ENCODE measurements at places on chromosomes 1 and 21.
A peak's percentile ranks its signal among the peaks of the same experiment; 100 is the strongest.

DNA sequence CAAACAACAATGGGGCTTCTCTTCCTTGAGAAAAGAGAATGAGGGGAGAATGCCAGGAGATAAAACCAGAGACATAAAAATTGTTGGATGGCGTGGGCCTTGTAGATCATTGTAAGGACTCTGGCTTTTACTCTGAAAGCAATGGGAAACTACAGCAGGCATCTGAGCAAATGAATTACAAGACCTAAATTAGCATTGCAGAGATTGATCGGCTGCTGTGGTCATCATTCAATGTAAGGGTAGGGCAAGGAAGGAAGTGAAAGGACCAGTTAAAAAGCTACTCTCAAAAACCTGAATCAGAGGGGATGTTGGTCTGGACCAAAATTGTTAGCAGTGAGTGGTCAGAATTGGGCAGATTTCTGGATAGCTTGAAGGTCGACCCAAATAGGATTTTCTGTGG, 21.4 kb downstream of the FMO3 start:
- no peak for DNase-seq

DNA sequence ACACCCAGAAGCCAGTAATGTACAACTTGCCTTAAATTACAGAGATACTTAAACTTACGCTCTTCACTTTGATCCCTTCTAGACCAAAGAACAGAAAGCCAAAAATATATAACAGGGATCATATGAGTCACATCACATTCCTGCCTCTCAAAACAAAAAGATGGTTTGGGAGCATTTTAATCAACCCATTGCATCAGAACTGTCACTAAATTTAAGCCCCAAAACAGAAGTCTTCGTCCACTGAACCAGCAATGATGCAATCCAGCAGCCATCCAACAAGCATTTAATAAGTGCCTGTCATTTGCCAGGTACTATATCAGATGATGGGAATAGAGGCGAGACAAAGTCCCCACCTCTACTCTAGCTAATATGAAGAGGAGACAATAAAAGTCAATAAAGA, 42.7 kb upstream of the GLIS1 start:
- no peak for DNase-seq

DNA sequence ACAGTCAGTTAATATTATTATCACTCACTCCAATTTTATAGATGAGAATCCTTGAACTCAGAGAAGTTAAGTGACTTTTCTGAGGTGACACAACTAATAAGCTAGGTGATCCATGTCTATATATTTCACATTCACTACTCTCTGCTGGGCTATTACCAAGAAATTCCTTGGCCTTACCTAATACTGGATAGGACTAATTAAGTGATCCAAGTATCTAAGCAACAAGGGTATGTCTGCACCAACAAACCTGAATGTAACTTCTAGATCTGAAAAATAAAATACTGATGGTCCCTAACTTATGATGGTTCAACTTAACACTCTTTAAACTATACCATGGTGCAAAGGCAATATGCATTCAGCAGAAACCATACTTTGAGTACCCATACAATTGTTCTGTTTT, 14.8 kb upstream of the CASQ2 start:
- no peak for DNase-seq

DNA sequence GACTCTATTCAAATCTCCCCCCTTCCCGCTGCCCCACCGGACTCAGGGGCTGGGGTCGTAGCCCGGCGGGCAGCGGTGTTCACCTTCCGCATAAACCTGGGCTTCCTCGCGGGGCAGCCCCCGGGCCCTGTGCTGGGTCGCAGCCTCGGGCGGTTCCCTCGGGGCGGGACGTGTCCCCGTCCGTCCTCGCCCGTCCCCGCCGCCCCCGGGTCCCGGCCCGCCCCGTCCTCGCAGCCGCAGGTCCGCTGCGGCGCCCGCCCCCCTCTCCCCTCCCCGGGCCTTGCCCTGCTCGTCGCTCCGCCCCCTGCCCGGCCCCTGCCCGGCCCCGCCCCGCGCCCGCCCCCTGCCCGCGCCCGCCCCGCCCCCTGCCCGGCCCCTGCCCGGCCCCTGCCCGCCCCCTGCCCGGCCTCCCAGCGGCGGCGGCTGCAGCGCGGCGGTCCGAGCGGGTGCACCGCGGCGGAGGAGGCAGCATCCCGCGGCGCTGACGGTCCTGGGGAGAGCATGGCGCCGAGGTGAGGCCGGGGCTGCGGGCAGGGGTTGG, at the start of gene COL18A1:
TSS of gene COL18A1 (plus strand) at position 436 of the 541 bp plus-strand sequence. CDS start at position 502, 66 bp downstream.
- peak; percentile 87 for DNase-seq

- DNase-seq = no peak
Measured at GRCh38 chr1:67059346-67059745, 5.4 kb upstream of the SLC35D1 start.

DNA sequence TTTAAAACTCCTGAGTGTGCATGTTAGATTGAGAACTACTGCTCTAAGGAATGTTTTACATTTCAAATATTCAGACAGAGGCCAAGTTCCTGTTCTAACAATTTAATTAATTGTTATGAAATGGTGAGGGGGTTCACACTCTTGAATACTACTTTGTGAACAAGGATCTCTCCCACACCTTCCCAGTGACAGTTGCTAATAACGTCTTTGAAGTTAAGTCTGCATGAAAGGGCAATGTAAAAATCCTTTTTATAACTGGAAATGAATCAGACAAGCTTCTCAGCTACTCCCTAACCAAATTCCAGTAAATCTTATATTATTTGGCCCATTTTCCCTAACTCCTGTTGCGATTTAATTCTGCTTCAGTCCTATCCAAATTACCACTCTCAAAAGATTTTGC, 828.5 kb upstream of the ADAMTS5 start:
- no peak for DNase-seq

- DNase-seq = no peak
Measured at GRCh38 chr1:235831148-235831547, 35.6 kb downstream of the LYST start.

DNA sequence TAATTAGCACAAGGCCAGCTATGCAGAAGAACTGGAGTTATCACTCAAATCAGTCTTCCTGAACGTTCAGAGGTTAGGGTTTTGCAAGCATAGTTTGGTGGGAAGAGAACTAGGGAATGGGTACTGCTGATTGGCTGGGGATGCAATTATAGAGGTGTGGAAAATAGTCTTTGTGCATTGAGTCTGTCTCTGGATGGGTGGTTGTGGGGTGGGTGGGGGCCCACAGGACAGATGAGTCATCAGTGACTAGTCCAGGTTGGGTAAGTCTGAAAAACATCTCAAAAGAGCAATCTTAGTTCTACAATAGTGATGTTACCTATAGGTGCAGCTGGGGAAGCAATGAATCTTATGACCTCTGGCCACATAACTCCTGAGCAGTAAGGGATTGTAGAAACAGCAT, 89.7 kb upstream of the HMCN1 start:
- DNase-seq = no peak

DNA sequence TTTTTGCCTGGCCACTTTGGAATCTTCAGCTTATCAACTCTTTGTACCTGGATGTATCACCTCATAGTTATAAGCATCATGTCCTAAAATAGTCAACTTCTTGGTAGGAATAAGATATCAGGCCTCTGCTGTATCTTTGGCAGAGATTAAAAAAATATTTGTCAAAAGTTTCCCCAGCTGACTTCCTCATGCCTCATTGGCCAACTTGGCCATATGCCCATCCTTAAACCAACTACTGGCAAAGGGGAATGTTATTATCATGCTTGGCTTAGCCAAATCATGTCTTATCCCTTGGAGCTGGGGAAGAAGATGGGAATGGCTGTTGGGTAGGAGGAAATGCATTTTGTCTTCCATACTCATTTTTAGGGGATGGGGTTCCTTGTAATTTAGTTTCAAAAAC, 23.4 kb downstream of the NFASC start:
- no peak for DNase-seq

DNA sequence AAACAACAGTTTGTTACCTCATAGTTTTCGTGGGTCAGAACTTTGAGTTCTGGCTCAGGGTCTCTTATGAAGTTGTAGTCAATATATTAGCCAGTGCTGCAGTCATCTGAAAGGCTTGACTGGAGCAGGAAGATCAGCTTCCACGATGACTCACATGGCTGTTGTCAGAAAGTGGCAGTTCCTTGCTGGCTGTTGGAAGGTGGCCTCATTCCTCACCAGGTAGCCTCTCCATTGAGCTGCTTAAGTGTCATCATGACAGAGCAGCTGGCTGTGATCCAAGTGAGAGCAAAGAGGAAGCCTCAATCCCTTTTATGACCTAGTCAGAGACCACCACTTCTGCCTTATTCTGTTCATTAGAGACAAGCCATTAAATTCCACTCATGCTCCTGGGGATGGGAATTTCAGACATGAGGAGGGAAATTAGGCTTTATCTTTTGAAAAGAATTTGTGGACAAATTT, 5.6 kb downstream of the OSBPL9 start:
- DNase-seq = no peak

- DNase-seq = no peak
Measured at GRCh38 chr21:27532076-27532475, 565.2 kb upstream of the ADAMTS5 start.

- no peak for DNase-seq
Measured at GRCh38 chr1:14642712-14643111, 44.2 kb downstream of the KAZN start.

GRCh38 chr1:24253571-24253970, 65.6 kb upstream of the GRHL3 start:
- no peak for DNase-seq

DNA sequence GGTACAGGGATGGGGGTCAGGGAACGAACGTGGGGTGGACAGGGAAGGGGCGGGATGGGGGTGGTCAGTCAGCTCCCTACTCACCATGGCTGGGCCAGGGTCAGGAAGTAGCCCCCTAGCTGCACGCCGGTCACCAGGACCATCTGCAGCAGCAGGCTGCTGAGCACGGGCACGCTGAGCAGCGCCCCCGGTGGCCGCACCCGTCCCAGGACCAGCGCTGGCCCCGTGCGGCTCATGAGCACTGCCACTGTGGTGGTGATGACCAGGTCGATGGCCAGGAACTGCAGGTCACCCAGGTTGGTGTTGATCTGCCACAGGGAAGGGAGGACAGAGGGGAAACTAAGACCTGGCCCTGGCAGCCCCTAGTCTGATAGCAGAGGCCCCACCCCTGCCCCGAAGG, 6.5 kb upstream of the MFAP2 start:
- DNase-seq = no peak

GRCh38 chr1:65983500-65983899, 190.8 kb downstream of the PDE4B start:
- DNase-seq = no peak

DNA sequence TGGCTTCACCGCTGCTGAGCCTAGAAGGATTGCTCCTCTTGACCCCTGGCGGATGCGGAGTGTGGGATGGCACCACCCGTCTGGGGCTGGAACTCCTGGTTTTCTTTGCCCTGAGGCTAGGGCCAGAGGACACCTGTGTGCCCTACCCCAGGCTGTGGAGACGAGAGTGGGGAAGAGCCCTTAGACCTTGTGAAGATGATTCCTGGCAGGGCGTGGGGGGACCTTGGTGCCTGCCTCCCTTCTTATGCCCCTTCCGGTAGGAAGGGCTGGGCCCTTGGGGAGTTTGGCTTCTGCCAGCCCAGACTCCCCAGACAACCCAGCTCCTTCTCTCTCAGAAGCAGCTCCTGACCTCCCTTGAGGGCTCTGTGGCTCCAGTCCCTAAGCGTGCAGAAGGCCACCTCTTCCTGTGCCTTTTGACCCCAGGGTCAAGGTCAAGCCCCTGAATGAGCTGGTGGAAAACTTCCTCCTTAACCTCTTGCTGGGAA, 891 bp downstream of the RPS6KA1 start:
- DNase-seq = no peak

GRCh38 chr21:21818898-21819297, 820.7 kb downstream of the NCAM2 start:
- no peak for DNase-seq

DNA sequence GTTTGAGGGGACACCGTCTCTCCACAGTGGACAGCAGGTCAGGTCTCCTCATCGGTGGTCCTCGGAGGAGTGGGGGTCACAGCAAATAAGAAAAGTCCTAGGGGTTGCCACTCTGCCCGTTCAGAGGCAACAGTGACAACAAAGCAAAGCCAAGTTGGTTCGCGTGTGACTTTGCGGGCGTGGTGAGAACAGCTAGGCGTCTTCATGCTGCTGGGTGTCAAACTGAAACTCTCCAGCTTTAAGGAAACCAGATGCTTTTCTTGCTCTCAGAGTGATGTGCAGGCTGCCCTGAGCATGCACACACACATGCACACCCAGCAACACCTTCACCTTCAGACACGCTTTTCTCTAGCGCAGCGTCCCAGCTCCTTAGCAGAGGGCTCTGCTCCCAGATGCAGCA, 70.1 kb upstream of the ARHGEF16 start:
- DNase-seq = no peak

DNA sequence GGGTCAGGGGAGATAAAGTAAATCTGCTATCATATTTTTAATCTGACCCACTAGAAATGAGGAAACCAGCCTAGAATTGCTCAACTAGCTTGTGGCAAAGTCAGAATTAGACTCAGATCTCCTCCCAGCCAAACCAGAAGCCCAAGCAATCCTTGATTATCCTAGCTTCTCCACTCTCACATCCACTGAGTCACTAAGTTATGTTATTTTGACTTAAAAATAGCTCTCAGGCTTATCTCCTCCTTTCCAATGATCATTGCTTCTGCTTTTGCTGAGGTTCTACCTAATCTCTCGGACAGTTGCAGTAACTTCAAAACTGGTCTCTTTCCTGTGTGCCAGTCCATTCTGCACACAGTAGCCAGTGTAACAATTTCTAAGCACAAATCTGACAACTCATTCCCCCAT, 22.9 kb downstream of the OVAAL start:
- DNase-seq = no peak

GRCh38 chr1:208308221-208308620, 64.0 kb upstream of the PLXNA2 start:
- no peak for DNase-seq

- no peak for DNase-seq
Measured at GRCh38 chr1:19811206-19811851, 3.8 kb downstream of the RNF186 start.

- no peak for DNase-seq
Measured at GRCh38 chr1:36161641-36162531, 5.9 kb downstream of the MAP7D1 start.

DNA sequence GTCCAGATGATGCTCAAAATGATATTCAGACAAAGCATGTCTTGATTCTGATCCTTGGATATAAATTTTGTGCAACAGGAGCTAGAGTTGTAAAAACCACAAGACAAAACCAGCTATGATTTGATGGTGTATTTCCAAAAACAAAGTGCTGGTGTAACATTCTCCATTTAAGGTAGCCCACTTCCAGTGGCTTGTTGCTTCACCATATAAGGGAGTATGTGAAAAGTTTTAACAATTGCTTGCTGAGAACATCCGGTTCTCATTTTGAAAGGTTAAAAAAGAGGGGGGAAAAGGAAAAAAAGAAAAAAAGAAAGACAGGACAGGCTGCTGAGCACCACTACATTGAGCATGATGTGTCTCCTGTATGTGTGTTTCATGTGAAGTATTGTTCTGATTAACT, 123.6 kb downstream of the MACF1 start:
- DNase-seq = no peak

Measured in kidney (tissue), 22 donors.